A549 treated with GW870086 at 1 μM for 4 hours (cell line): ENCODE measurements at places on chromosomes 2 and 18. TPM values are rescaled to one million over a fixed set of nuclear protein-coding genes. Genes with fewer than 3 reads are reported as not detected.

The SLC4A5 gene
- 0.11 to 0.47 TPM (median 0.20 TPM) in 5 replicates for total RNA-seq

The MOCOS gene
- 2.8 to 4.6 TPM (median 4.4 TPM) in 5 replicates for total RNA-seq

The TUBA4B gene
- 0.13 to 0.34 TPM (median 0.19 TPM) in 3 of 5 replicates, not detected in the others for total RNA-seq

The ABCG8 gene
- total RNA-seq: not detected in 5 replicates

The TUBA3E gene
- total RNA-seq: 0.29 to 0.83 TPM (median 0.62 TPM) in 5 replicates

The CCDC148 gene
- total RNA-seq: 0.26 to 1.1 TPM (median 0.62 TPM) in 5 replicates

The ALPP gene
- total RNA-seq: 4.4 to 5.3 TPM (median 4.8 TPM) in 5 replicates

The COLEC11 gene
- total RNA-seq: 0.53 to 0.82 TPM (median 0.63 TPM) in 5 replicates

The AGXT gene
- total RNA-seq: not detected in 5 replicates

The ADAM23 gene
- 5.5 to 9.9 TPM (median 9.5 TPM) in 5 replicates for total RNA-seq

The HRH4 gene
- not detected in 5 replicates for total RNA-seq

The FKBP1B gene
- total RNA-seq: 10.1 to 13.2 TPM (median 11.8 TPM) in 5 replicates

The LOXHD1 gene
- not detected in 5 replicates for total RNA-seq

The DHRS9 gene
- total RNA-seq: 2.7 to 4.2 TPM (median 3.5 TPM) in 5 replicates

The SP110 gene
- total RNA-seq: 6.0 to 7.7 TPM (median 7.4 TPM) in 5 replicates

The SAG gene
- 0.02 TPM in 1 of 5 replicates, not detected in the others for total RNA-seq

The CDH20 gene
- total RNA-seq: not detected in 5 replicates

The MC4R gene
- total RNA-seq: not detected in 5 replicates

The PCARE gene
- total RNA-seq: not detected in 5 replicates

The LRRFIP1 gene
- total RNA-seq: 65.1 to 96.5 TPM (median 93.4 TPM) in 5 replicates

The LINC00305 gene
- total RNA-seq: not detected in 5 replicates

The PROM2 gene
- total RNA-seq: 0.03 to 0.32 TPM (median 0.18 TPM) in 4 of 5 replicates, not detected in the other

The CREB1 gene
- 14.2 to 29.0 TPM (median 22.9 TPM) in 5 replicates for total RNA-seq

The INHBB gene
- 20.3 to 31.5 TPM (median 23.1 TPM) in 5 replicates for total RNA-seq

The FASTKD1 gene
- 18.8 to 30.4 TPM (median 21.9 TPM) in 5 replicates for total RNA-seq

The NPPC gene
- 0.35 to 0.64 TPM (median 0.43 TPM) in 4 of 5 replicates, not detected in the other for total RNA-seq

The EIF2AK3 gene
- 18.4 to 28.9 TPM (median 26.5 TPM) in 5 replicates for total RNA-seq

The C1QL2 gene
- 0.18 to 0.57 TPM (median 0.34 TPM) in 5 replicates for total RNA-seq

The GAD1 gene
- total RNA-seq: 0.38 to 0.71 TPM (median 0.53 TPM) in 5 replicates

The NLRC4 gene
- 0.03 to 0.09 TPM (median 0.09 TPM) in 4 of 5 replicates, not detected in the other for total RNA-seq

The BMP10 gene
- total RNA-seq: not detected in 5 replicates
